ENCODE measurements at places on chromosomes 3 and 15. TPM values are rescaled to one million over a fixed set of nuclear protein-coding genes. Genes with fewer than 3 reads are reported as not detected.

Gene P2RY14
- 1.1 TPM for total RNA-seq

Gene GPR27
- total RNA-seq: 1.6 TPM

Gene LRRN1
- total RNA-seq: 6.6 TPM

Gene ETV5
- 25.5 TPM for total RNA-seq

Gene GRK7
- not detected for total RNA-seq

Gene TMC3
- not detected for total RNA-seq

Gene RARB
- 7.0 TPM for total RNA-seq

Gene CSTA
- total RNA-seq: 9.3 TPM

Gene GOLGA6L10
- total RNA-seq: 2.8 TPM

Gene ST8SIA2
- total RNA-seq: not detected

DNA sequence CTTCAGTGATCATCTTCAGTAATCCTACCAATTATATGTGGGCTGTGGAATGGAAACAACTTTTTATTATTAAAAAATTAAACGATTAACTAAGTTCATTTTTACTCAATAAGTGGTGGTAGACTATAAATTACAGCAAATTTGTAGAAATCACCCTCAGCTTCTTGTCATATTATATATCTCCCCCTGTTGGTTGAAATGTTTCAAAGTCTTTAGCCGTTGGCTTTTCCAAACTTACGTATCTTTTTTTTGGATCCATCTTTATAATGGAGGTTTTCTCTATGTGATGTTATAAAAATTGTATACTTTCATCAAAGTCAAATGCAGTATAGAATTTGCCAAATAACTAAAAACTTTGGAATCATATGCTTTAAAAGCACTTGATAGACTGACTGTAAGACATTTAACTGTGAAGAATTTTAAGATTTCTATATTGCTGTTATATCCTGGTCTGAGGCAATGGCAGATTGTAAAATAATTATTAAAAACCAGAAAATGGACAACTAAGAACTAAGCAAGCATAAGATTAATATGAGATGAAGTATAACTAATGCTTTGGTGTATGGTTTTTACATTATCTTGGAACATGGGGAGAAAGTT lies 44.7 kb downstream of the ATP11B start:
- DNase-seq: no peak

GRCh38 chr3:114725966-114726365 lies 421.1 kb downstream of the ZBTB20 start:
- DNase-seq: no peak

GRCh38 chr3:196049653-196050052 lies 32.2 kb downstream of the TFRC start:
- no peak for DNase-seq

GRCh38 chr3:73422571-73422970 lies 202.2 kb downstream of the PDZRN3 start:
- DNase-seq: no peak

- DNase-seq: no peak
Observed at GRCh38 chr3:34248352-34248751, 449.9 kb downstream of the PDCD6IP start.

DNA sequence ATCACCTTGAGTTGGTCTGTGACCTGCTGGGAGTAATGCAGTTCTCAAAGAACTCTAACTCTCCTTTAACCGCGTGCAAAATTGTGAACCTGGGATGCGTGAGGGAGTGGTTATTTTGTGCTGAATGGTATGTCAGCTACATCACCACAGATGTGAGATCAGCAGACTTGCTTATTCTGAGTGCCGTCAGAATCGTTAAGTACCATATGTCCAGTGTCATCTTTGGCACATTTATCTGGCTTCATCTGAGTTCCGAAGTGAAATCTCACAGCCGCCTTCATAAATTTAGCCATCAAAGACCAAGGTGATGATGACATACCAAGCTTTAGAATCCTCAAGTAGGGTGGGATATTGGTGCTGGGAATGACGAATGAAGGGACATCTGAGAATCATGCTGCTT lies 347.2 kb upstream of the TPRG1 start:
- DNase-seq: no peak

GRCh38 chr15:66822114-66822513 lies 120.1 kb downstream of the SMAD6 start:
- no peak for DNase-seq

DNA sequence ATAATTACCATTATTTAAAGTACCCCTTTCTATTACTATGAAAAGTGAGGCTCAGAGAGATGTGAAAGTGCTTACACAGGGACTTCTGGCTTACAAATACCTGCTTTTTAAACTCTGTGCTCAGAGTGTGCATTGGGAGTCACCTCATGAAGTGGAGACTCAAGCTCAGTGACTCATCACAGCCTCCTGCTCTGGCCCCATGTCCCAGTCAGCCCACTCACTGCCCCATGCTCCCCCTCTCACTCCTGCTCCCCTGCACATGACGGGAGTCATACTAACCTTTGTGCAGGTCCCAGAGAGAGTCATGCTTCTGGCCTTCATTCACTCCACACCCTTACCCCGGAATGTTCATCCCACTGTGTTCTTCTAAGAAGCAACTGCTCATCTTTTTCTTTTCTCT lies 20.2 kb downstream of the CCR1 start:
- no peak for DNase-seq

DNA sequence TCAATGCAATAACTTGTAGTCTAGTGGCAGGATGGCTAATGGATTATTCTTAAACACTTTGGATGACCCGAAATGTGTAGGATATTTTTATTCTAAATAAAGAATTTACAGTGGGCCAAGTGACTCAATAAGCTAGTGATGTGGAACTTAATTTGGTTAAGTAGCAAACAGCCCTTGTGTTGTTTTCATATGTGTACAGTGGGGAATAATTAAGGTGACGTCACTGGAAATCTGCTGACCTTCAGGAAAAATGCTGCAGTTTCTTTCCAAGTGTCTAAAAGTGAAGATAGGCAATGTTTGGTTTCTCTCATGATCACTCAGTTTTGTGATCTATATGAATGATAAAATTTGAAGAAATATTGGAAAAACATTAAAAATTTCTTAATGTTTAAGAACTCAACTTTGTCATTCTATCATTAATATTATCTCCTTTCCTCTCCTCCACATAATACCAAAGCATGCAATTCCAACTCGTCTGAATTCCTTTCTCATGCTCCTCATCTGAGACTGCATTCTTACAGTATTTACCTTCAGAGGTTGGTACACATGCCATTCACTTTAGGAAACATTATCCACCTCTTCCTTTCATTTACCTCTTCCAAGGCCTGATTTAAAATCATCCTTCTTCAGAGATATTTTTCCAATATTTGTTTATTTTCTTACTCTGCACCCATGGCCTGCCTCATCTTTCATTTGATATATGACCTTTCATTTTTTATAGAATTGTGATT lies 414.6 kb upstream of the ARPP21 start:
- DNase-seq: no peak

GRCh38 chr3:149975919-149976318 lies 5.2 kb upstream of the PFN2 start:
- DNase-seq: no peak

DNA sequence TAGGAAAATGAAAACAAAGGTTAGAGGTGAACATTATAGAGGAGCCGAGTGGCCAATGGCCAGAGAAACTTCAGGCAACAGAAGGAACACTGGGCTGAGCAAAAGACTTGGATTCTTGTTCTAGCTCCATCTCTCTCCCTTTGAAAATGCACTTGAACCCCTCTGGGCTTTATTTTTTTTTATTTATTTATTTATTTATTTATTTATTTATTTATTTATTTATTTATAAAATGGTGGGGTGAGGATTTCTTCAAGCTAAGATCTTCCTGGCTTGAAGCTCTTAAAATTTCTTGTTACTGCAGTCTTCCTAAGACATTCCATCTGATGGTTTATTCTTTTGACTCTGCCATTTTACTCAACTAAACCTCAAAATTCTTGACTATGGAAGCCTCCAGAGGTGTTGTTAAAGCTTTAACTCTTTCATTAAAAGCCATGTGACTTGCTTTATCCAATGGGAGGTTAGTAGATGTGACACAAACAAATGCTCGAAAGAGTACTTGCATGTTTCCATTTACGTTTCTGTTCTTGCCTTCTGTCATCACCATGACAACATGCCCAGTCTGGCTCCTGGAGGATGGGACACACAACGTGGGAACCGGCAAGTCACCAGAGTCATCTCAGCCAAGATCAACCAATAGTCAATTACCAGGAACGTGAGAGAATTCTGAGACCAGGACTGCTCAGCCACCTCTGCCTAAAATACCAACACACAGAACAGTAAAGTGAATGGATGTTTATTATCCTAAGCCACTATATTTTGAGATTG lies 325.2 kb upstream of the CTNNB1 start:
- DNase-seq: no peak

DNA sequence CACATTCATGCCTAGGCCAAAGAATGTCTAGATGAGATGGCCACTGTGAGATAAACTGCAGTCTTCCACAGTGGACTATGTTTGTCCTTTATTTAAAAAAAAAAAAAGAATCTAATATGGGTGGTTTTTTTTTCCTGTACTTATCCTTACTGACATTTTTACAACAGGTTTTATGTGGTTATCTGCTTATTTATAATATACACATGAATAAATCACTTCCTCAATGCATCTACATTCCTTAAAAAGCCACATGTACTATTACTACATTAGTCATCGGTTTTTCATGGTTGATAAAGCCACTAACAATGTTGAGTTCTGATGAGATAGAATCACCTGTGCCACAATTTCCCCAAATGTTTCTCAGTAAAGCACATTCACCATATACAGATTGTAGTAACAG lies 341.3 kb upstream of the THBS1 start:
- no peak for DNase-seq

DNA sequence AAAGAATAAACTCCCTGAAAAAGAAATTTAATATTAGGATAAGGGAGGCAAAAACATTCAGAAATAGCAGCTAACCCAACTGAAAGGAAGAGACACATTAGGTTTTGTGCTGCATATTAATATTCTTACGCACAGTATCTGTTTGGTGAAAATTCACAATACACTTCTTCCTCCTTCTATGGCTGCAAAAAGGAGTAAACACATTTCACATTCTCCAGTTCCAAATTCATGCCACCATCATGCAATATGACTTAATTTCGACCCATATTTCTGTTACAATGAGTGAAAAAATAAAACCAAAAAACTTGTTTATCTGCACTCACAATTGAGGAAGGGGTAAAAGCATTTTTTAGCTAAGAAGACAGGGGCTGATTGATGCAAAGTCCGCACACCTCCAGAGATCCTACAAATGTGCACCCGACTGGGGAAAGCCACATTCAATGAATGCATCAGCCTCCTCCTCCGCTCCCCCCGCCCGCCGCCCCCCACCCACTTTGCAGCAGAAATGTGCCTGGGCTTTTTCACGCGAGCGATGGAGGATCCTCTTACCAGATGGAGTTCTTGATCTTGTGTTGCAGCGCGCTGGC lies 1.0 kb downstream of the RFX7 start:
- no peak for DNase-seq

DNA sequence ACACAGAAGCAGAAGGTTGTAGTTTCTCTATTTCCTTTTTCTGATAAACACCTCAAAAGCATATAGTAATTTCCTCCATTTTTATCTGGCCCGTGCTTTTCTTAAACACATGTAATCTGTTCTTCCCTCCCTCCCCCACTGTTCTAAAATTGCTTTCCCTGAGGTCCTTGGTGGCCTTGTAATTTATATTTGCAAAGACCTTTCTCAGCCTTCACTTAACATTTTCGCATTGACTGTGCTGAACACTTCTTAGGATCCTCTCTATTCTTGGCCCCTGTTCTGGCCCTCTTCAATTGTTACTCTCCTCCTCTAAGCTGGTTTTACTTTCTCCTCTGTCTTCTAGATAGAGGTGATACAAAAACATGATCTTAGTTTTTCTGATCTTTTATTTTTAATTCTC lies 28.3 kb downstream of the GAP43 start:
- DNase-seq: no peak

All from aorta (tissue), 5 donors.